ENCODE measurements at places on chromosomes 3 and 15.
A peak's percentile ranks its signal among the peaks of the same experiment; 100 is the strongest.

GRCh38 chr3:32544894-32545293, 25.8 kb downstream of the DYNC1LI1 start:
- H3K36me3 ChIP-seq: peaks cover under 1% of the 10 kb centered on the region
- H3K4me3 ChIP-seq: no peak overlapping the region
- no peak for DNase-seq
- H3K27me3 ChIP-seq: no peaks in the 10 kb centered on the region

- no peaks in the 10 kb centered on the region for H3K27me3 ChIP-seq
- no peak for DNase-seq
- no peaks in the 10 kb centered on the region for H3K4me1 ChIP-seq
- H3K4me3 ChIP-seq: no peak overlapping the region
These were observed 374.9 kb downstream of the PLCL2 start for GRCh38 chr3:17259685-17260084.

DNA sequence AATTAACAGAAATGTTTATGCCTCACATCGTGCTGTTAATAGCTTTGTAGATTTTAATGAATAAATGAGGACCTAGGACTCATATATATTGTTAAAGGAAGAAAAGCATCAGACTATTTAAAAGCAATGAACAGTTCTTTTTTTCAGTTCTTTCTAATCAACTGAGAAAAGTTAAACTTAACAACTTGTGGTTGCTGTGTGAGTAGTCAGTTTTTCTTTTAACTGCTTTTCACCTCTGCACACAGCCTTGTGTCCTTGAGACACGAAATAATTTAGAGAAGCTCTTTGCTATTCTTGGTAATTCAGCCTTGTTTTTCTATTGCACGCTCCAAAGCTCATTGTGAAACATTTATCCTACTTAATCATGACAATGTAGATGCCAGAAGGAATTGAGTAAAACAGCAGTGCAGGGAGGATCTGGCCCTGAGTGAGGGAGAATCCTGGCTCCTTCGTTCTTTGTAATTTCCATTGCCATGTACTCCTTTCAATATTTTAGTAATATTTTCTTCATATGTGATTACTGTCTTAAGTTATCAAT, 499.0 kb downstream of the PYDC2 start:
- H3K36me3 ChIP-seq: no peaks in the 10 kb centered on the region
- H3K4me3 ChIP-seq: no peak overlapping the region
- no peak for DNase-seq

- H3K4me3 ChIP-seq: no peak overlapping the region
- no peak for DNase-seq
- no peaks in the 10 kb centered on the region for H3K27me3 ChIP-seq
- no peak overlapping the region for H3K27ac ChIP-seq
- H3K36me3 ChIP-seq: no peaks in the 10 kb centered on the region
- H3K4me1 ChIP-seq: no peaks in the 10 kb centered on the region
These were observed 122.2 kb upstream of the C2CD4B start for GRCh38 chr15:62287066-62287857.

DNA sequence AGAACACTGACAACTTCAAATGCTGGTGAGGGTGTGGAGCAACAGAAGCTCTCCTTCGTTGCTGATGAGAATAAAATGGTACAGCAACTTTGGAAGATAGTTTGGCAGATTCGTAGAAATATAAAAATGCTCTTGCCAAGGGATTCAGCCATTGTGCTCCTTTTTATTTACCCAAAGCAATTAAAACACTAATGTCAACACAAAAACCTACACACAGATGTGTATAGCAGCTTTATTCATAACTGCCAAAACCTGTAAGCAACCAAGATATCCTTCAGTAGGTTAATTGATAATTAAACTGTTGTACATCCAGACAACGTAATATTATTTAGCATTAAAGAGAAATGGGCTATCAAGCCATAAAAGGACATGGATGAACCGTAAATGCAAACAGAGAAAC, 37.8 kb upstream of the LSAMP start:
- no peaks in the 10 kb centered on the region for H3K27me3 ChIP-seq
- H3K27ac ChIP-seq: no peak overlapping the region
- no peaks in the 10 kb centered on the region for H3K4me1 ChIP-seq
- no peak overlapping the region for H3K4me3 ChIP-seq
- DNase-seq: no peak

DNA sequence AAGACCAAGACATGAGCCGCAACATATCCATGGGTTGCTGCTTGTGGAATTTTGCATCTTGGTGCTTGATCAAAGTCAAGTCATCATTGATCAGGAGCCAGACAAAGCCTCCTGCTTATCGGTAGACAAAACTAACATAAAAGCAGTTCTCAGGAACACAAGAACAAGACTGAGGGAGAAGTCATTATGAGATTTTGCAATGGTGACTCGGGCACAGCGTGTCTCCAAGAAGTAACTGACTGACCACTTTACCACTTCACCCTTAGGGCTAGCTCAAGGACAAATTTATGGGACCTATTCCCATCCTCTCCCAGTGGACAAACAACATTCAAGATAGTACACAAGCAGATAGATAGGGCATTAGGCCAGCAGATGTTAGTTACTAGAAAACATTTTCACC, 68.1 kb upstream of the LIMD1 start:
- H3K36me3 ChIP-seq: peaks cover 18% of the 10 kb centered on the region
- no peak for DNase-seq
- no peak overlapping the region for H3K27ac ChIP-seq
- H3K4me3 ChIP-seq: no peak overlapping the region
- no peaks in the 10 kb centered on the region for H3K27me3 ChIP-seq
- no peaks in the 10 kb centered on the region for H3K4me1 ChIP-seq

GRCh38 chr3:105365081-105365390, 1.7 kb upstream of the ALCAM start:
- H3K27ac ChIP-seq: peak overlapping the region; percentile 96
- DNase-seq: no peak
- no peaks in the 10 kb centered on the region for H3K36me3 ChIP-seq
- H3K27me3 ChIP-seq: no peaks in the 10 kb centered on the region

DNA sequence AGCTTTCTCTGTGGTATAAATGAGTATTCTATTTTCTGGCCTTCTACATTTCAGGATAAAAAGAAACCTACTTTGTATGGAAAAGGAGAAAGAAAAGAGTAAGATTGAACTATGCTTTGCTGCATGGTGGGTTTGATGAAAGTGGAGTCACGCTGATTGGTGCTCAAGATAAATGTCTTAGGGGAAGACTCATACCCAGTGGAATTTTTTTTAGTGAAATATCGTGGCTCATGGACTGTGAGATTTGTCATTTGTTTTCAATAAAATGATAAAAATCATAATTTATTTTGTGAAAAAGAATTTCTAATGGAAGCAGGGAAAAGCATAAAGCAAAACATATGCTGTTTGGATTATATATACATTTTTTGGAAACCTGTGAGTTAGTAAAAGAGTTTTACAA, 292.5 kb downstream of the ZPLD1 start:
- no peaks in the 10 kb centered on the region for H3K27me3 ChIP-seq
- no peaks in the 10 kb centered on the region for H3K4me1 ChIP-seq
- no peaks in the 10 kb centered on the region for H3K36me3 ChIP-seq
- no peak for DNase-seq
- H3K4me3 ChIP-seq: no peak overlapping the region

DNA sequence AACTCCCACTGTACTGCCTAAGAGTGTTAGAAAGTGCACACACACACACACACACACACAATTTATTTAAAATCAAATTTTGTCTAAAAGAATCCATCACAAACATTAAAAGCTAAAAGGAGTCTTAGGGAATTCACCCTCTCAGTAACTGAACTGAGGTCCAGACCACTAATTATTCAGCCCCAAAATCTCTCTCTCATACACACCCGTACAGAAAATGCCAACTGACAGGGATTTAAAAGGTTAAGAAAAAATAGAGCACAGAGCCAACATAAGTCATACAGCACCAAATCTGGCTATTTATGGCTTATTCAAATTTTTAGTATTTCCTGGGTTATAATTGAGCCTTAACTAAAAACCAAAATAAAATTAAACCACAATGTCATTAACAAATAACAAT, 20.7 kb downstream of the GBE1 start:
- H3K27me3 ChIP-seq: no peaks in the 10 kb centered on the region
- no peak for DNase-seq
- H3K4me3 ChIP-seq: no peak overlapping the region
- peak overlapping the region; percentile 81 for H3K27ac ChIP-seq

GRCh38 chr15:58583171-58583908, 151.5 kb downstream of the LIPC start:
- no peak overlapping the region for H3K27ac ChIP-seq
- H3K27me3 ChIP-seq: no peaks in the 10 kb centered on the region
- H3K36me3 ChIP-seq: no peaks in the 10 kb centered on the region

DNA sequence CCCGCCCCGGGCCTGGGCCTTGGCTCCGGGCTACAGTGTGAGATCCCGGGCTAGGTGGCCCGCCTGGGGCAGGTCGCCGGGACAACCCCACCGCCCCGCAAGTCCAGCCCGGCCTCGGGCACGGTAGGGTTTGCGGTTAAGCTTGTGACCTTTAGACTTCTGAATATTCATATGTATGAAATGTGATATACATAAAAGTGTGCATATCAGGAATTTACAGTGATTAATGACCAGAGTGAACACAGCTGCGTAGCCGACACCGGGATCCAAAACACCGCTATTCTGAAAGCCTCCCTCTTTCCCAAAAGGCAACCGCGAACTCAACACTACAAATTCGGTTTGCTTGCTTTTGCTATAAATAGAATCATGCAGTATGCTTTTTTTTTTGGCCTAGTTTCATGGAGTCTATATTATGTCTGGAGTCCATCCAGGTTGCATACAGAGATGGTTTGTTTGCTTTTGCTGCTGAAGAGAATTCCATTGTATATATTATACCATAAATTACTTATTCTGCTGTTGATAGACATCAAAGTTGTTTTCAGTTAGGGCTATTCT, 636 bp upstream of the SNRPA1 start:
- no peak for DNase-seq
- H3K27me3 ChIP-seq: no peaks in the 10 kb centered on the region
- H3K27ac ChIP-seq: peak overlapping the region; percentile 95

DNA sequence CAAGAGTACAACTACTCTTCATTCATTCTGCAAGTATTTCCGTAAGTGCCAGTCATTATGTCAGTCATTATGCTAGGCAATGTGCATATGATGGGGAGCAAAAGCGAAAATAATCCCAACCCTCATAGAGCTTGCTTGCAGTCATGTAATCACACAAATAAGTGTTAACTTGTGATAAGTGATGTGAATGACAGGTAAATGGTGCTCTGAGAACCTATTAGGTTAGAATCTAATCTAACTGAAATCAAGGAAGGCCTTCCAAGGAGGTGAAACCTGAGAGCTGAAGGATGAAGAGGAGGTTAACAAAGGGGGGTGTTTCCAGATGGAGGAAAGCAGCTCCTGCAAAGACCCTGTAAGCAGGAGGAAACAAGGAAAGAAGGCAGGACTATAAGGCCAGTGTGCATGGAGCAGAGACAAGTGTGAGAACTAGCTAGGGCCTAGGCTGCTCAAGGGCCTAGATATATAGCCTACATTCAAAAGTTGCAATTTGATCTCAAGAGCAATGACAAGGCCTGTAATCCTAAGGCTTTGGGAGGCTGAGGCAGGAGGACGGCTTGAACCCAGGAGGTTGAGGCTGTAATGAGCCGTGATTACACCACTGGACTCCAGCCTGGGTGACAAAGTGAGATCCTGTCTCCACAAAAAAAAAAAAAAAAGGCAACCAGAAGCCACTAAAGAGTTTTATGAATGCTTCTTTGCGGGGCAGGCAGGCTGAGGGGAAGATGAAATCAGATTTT, 5.3 kb downstream of the PTPN9 start:
- no peak overlapping the region for H3K27ac ChIP-seq
- no peak overlapping the region for H3K4me3 ChIP-seq
- peaks cover 6% of the 10 kb centered on the region for H3K36me3 ChIP-seq
- H3K4me1 ChIP-seq: no peaks in the 10 kb centered on the region

GRCh38 chr3:160720123-160720746, 35.8 kb upstream of the PPM1L start:
- H3K4me3 ChIP-seq: no peak overlapping the region
- no peak overlapping the region for H3K27ac ChIP-seq

DNA sequence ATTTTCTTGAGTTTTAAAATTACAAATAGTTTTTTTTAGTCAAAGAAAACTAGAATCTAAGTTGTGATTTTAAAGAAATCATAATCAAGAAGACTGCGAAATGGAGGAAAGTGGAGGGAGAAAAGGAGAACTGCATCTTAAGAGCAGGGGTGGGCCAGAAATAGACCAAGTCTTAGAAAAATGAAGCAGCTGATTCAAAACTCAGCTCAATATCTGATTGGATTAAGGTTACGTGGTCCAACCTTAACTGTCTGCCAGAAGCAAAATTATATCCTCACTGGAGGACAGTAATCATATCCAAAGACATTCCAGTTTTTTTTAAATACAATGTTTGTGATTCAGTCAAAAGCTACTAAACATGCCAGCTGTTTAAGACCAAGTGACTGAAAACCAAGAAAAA, 41.4 kb downstream of the CHSY1 start:
- H3K27ac ChIP-seq: peak overlapping the region; percentile 37
- H3K4me1 ChIP-seq: peaks cover 5% of the 10 kb centered on the region
- H3K36me3 ChIP-seq: no peaks in the 10 kb centered on the region
- H3K4me3 ChIP-seq: no peak overlapping the region

DNA sequence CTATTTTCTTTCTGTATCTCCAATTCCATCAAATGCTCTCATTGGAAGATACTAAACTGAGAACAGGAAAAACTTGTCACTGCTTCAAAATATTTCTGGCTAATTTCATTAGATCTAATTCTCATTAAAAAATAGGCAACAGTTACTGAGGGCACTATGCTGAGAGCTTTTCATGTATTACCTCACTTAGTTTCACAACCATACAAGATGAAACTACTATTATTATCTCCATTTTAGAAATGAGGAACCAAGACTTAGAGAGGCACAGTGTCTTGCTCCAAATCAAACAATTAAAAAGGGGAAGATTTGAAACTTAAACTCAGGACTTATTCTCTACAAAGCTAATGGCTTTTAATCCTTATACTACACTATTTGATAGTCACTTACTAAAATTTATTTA, 7.2 kb upstream of the OTOL1 start:
- H3K36me3 ChIP-seq: no peaks in the 10 kb centered on the region
- H3K4me3 ChIP-seq: no peak overlapping the region
- no peak for DNase-seq

- no peak for DNase-seq
- H3K27me3 ChIP-seq: no peaks in the 10 kb centered on the region
- peaks cover 55% of the 10 kb centered on the region for H3K4me1 ChIP-seq
- no peaks in the 10 kb centered on the region for H3K36me3 ChIP-seq
- H3K27ac ChIP-seq: peak overlapping the region; percentile 25
These were observed 22.4 kb downstream of the FNDC3B start for GRCh38 chr3:172061724-172062184.

GRCh38 chr3:81554388-81554787, 207.1 kb downstream of the GBE1 start:
- no peak for DNase-seq
- no peaks in the 10 kb centered on the region for H3K4me1 ChIP-seq
- no peaks in the 10 kb centered on the region for H3K36me3 ChIP-seq

GRCh38 chr3:102006812-102007485, 157.6 kb downstream of the NFKBIZ start:
- H3K4me1 ChIP-seq: peaks cover 3% of the 10 kb centered on the region
- no peaks in the 10 kb centered on the region for H3K27me3 ChIP-seq
- H3K27ac ChIP-seq: peak overlapping the region; percentile 39
- no peak for DNase-seq
- H3K36me3 ChIP-seq: no peaks in the 10 kb centered on the region
- no peak overlapping the region for H3K4me3 ChIP-seq

GRCh38 chr15:60695713-60696522, 217.0 kb upstream of the ICE2 start:
- no peak for DNase-seq
- H3K27ac ChIP-seq: no peak overlapping the region
- H3K27me3 ChIP-seq: no peaks in the 10 kb centered on the region
- H3K36me3 ChIP-seq: no peaks in the 10 kb centered on the region
- no peaks in the 10 kb centered on the region for H3K4me1 ChIP-seq
- no peak overlapping the region for H3K4me3 ChIP-seq

Data from ascending aorta (tissue), 2 donors.